Vagina (tissue), 2 donors: ENCODE measurements at places on chromosomes 4 and X. TPM values are rescaled to one million over a fixed set of nuclear protein-coding genes. Genes with fewer than 3 reads are reported as not detected.

GRCh38 chr4:114257501-114257900 is 278.1 kb upstream of the ARSJ start:
- H3K4me3 ChIP-seq = no peak overlapping the region
- H3K27ac ChIP-seq = no peak overlapping the region
- no peaks in the 10 kb centered on the region for H3K27me3 ChIP-seq
- no peak for DNase-seq

GRCh38 chr4:138910195-138910913 is 105.2 kb upstream of the NOCT start:
- DNase-seq = no peak
- no peak overlapping the region for H3K27ac ChIP-seq
- H3K27me3 ChIP-seq = no peaks in the 10 kb centered on the region
- no peak overlapping the region for H3K4me3 ChIP-seq
- peaks cover 17% of the 10 kb centered on the region for H3K4me1 ChIP-seq

Gene SHROOM4
- total RNA-seq = 10.1 TPM

Gene STK32B
- 6.4 TPM for total RNA-seq

Gene XPNPEP2
- total RNA-seq = 22.3 TPM

Gene STARD8
- total RNA-seq = 14.0 TPM

GRCh38 chr4:79425586-79425985 is 17.6 kb upstream of the GK2 start:
- no peak overlapping the region for H3K27ac ChIP-seq
- H3K4me3 ChIP-seq = no peak overlapping the region
- no peaks in the 10 kb centered on the region for H3K4me1 ChIP-seq
- DNase-seq = no peak
- no peaks in the 10 kb centered on the region for H3K36me3 ChIP-seq

DNA sequence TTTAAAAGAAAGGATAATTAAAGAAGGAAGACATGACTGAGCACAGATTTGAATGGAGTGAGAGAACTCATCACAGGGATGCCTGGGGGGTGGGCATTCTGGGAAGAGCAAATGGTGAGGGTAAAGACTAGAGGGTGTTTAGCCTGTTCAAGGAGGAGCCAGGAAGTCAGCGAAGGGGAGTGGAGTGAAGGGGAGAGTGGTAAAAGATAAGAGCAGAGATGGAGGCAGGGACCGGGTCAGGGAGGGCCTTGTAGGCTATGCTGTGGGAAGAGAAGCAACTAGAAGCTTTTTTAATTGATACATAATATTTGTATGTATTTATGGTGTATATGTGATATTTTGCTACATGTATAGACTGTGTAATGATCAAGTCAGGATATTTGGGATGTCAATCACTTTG is 2.2 kb upstream of the VGLL1 start:
- H3K27me3 ChIP-seq = no peaks in the 10 kb centered on the region
- no peak for DNase-seq
- H3K4me3 ChIP-seq = no peak overlapping the region
- no peaks in the 10 kb centered on the region for H3K36me3 ChIP-seq

DNA sequence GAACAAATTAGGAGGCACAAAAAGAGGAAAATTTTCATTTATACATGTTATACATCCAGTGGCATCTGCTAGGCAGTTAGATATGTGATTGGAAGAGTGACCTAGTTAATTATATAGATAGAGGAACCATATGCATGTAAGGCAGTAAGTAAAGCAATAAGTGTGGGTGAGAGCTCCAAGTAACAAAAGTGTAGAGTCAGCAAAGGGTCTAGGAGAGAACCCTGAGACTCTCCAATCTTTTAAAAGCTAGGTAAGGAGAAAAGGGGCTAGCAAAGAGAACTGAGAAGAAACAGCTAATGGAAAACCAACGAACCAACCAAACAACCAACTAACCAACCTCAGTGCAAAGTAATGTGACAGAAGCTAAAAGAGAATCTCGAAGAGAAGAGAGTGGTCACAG is 3.8 kb upstream of the CFAP299 start:
- no peaks in the 10 kb centered on the region for H3K36me3 ChIP-seq
- peaks cover 11% of the 10 kb centered on the region for H3K4me1 ChIP-seq
- H3K27me3 ChIP-seq = no peaks in the 10 kb centered on the region
- H3K27ac ChIP-seq = no peak overlapping the region
- H3K4me3 ChIP-seq = no peak overlapping the region

GRCh38 chrX:123121241-123121640 is 62.8 kb upstream of the GRIA3 start:
- no peak overlapping the region for H3K27ac ChIP-seq
- no peaks in the 10 kb centered on the region for H3K4me1 ChIP-seq

DNA sequence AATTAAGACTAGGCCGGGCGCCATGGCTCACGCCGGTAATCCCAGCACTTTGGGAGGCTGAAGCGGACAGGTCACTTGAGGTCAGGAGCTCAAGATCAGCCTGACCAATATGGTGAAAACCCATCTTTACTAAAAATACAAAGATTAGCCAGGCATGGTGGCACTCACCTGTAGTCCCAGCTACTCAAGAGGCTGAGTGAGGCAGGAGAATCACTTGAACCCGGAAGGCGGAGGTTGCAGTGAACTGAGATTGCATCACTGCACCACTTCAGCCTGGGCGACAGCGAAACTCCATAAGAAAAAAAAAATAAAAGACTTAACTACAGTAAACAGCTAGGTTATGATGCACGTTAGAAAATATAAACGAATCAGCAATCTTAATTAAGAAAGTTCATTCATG is 216.0 kb upstream of the TEX13C start:
- H3K4me3 ChIP-seq = no peak overlapping the region
- H3K27ac ChIP-seq = no peak overlapping the region
- no peak for DNase-seq
- no peaks in the 10 kb centered on the region for H3K27me3 ChIP-seq
- no peaks in the 10 kb centered on the region for H3K4me1 ChIP-seq

DNA sequence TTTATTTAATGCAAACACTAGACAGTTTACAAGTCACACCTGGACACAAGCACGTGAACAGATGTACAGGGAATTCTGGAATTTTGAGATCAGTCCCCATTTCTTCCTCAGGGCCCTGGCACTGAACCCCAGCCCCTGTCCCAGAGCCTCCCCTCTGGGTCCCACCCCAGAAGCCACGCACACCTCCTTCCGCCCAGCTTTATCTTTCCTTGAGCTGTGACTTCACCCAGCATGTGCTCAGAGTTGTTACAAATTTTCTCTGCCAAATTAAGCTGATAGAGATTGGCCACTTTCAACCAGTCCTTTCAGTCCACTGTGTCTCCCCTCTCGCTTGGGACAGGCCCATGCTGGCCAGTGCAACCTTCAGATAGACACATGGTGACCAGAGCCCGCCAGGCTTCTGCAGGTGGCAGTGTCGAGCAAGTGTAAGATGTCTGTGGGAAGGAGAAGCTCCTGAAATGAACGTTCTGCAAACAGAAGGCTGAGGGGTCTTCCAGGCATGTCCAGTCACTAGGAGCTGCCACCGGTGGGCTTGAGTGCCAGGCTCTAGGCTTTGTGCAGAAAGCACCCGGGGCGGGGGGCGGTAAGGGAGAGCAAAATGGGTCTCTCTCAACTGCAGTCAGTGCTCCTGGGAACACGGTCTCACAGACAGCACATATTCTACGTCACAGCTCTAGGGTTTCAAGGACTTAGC is 73.3 kb downstream of the MTMR1 start:
- H3K36me3 ChIP-seq = no peaks in the 10 kb centered on the region
- no peak for DNase-seq
- H3K27ac ChIP-seq = no peak overlapping the region
- H3K4me1 ChIP-seq = peaks cover 4% of the 10 kb centered on the region

- no peaks in the 10 kb centered on the region for H3K4me1 ChIP-seq
- no peak overlapping the region for H3K4me3 ChIP-seq
- H3K27me3 ChIP-seq = no peaks in the 10 kb centered on the region
- no peak overlapping the region for H3K27ac ChIP-seq
- no peak for DNase-seq
Observed at GRCh38 chrX:135435139-135435922, 13.6 kb downstream of the SMIM10L2A start.

GRCh38 chrX:110321081-110321480 is 3.2 kb upstream of the AMMECR1 start:
- peaks cover 2% of the 10 kb centered on the region for H3K4me1 ChIP-seq
- DNase-seq = no peak
- no peaks in the 10 kb centered on the region for H3K27me3 ChIP-seq
- H3K4me3 ChIP-seq = no peak overlapping the region
- no peak overlapping the region for H3K27ac ChIP-seq
- no peaks in the 10 kb centered on the region for H3K36me3 ChIP-seq

DNA sequence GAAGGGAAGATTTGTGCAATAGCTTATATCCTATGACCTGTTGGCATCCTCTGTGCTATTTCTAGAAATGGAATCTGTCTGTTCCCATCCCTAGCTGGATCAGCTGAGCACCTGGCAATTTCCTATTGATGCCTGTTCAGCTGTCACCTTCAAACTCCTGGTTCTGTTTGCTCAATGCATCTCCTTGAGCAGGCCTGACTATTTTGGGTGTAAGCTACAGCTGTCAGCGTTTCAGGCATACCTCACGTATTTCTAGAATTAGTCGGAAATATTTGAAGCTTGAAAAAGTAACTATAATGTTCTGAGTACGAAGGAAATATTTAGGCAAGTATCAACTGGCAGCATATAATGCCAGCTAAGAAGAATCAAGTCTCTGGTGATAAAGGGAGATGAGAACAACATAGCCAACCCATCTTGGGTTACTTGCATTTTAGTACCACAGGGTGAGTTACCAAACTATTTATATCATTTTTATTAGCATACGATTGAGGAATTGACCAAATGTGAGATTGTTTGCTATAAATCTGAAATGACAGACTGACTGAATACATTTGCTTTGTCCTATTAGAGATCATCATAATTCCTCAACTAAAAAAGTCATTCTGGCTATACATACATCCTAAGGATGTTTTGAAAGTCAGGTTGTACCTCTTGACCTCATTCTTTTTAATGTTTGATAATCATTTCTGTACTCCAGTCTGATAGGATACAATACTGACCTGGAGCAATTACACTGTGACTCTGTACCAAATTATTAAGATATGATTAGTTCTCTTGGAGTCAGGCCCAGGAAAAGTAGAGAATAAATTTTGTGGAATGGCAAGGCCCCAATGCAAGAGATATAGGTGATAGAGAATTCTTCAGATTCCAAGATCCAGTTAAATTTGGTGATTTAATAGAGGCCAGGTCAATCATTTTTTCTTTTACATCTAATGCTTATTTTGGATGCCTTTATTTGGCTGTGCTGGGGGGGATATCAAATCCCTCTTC is 36.4 kb upstream of the PLAC1 start:
- no peaks in the 10 kb centered on the region for H3K4me1 ChIP-seq
- H3K27me3 ChIP-seq = no peaks in the 10 kb centered on the region
- no peak for DNase-seq
- H3K36me3 ChIP-seq = no peaks in the 10 kb centered on the region
- no peak overlapping the region for H3K4me3 ChIP-seq

GRCh38 chrX:11663875-11664210 is 1.9 kb downstream of the ARHGAP6 start:
- no peaks in the 10 kb centered on the region for H3K27me3 ChIP-seq
- H3K4me3 ChIP-seq = peak overlapping the region; percentile 42
- no peaks in the 10 kb centered on the region for H3K4me1 ChIP-seq
- no peak for DNase-seq

DNA sequence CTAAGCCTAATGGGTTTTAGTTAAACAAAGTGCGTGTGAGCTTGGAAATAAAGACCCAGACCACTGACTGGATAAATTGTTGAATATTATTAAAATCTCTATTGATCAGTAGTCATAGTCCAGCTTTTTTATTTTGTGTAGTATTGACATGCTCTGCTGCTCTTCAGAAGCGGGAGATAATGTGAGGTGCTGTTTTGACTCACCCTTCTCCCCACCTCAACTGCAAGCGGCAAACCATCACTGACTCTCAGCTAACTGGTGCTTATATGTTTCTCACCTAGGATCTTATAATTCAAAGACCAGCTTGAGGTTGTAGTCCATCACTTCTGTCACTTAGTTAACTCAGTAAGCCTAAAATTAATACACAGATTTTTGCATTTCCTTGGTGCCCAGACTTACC is 72.2 kb downstream of the COMMD8 start:
- no peaks in the 10 kb centered on the region for H3K36me3 ChIP-seq
- no peaks in the 10 kb centered on the region for H3K27me3 ChIP-seq
- H3K4me1 ChIP-seq = no peaks in the 10 kb centered on the region
- no peak for DNase-seq
- H3K27ac ChIP-seq = no peak overlapping the region
- no peak overlapping the region for H3K4me3 ChIP-seq

Gene PLA2G12A
- 16.9 TPM for total RNA-seq

Gene UGT8
- 0.25 TPM for total RNA-seq

Gene SPANXN4
- not detected for total RNA-seq

DNA sequence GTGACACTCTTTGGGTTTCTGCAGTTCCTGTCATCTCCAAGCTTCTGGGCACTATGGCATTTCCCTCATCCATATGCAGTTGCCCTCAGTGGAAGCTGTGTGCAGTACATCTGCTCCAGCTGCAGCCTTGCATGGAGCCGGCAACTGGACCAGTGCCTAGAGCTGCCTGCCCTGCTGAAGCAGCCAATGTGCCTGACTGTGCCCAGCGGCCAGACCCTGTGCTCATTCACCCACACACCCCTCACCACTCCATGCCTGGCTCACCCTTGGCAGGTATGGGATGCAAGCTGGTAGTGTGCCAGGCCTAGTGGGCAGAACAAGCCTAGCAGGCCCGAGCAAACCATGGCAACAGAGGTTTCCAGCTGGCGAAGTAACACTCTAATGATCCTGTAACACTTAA is 370.8 kb downstream of the FSTL5 start:
- no peaks in the 10 kb centered on the region for H3K4me1 ChIP-seq
- no peak overlapping the region for H3K4me3 ChIP-seq
- H3K27me3 ChIP-seq = no peaks in the 10 kb centered on the region
- no peak overlapping the region for H3K27ac ChIP-seq
- no peaks in the 10 kb centered on the region for H3K36me3 ChIP-seq

- H3K27me3 ChIP-seq = no peaks in the 10 kb centered on the region
- peak overlapping the region; percentile 55 for H3K4me3 ChIP-seq
- peak overlapping the region; percentile 76 for H3K27ac ChIP-seq
- no peak for DNase-seq
- peaks cover 5% of the 10 kb centered on the region for H3K4me1 ChIP-seq
Observed at GRCh38 chr4:74934888-74935287, 2.0 kb downstream of the PARM1 start.

GRCh38 chrX:37817579-37817978 is 29.8 kb downstream of the DYNLT3 start:
- no peak overlapping the region for H3K4me3 ChIP-seq
- no peaks in the 10 kb centered on the region for H3K36me3 ChIP-seq
- H3K27me3 ChIP-seq = no peaks in the 10 kb centered on the region
- H3K27ac ChIP-seq = no peak overlapping the region
- no peaks in the 10 kb centered on the region for H3K4me1 ChIP-seq
